ENCODE measurements at places on chromosomes 5 and 9.

- DNase-seq: no peak
These were observed 1.8 kb downstream of the PTBP3 start for GRCh38 chr9:112331674-112331952.

- DNase-seq: no peak
These were observed 190.8 kb upstream of the HAPLN1 start for GRCh38 chr5:83911367-83911919.

DNA sequence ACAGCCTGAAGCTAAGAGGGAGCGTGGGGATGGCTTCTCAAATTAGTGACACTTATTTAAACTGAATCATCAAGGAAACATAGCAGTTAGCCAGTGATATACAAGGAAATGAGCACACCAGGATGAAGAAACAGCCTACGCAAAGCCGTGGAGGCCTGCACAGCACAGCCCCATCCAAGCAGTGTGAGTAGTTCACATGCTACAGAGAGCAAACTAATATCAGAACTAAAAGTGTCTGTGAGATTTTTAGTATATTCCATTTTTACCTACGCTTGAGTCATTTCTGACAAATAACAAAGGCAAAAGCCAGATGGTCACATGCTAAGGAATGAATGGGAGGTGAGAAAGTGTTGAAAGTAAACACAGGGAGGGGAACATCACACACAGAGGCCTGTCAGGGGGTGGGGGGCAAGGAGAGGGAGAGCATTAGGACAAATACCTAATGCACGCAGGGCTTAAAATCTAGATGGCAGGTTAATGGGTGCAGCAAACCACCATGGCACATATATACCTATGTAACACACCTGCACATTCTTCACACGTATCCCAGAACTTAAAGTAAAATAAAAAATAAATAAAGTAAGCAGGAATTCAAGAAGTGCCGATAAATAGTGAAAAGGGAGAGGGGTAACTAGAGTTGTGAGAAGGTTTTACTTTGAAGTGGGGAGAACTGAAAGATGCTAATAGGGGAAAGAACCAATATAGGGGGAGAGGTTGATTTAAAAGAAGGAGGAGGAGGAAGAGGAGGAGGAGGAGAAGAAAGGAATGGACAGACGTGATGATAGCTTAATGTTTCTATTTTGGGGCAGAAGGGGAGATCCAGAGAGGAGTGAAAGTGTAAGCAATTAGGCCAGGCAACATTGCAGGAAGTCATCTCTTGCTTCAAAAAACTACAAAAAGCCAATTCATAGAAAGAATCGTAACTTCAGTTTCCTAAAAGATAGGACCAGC, 100.9 kb upstream of the PTGER4 start:
- DNase-seq: no peak

DNA sequence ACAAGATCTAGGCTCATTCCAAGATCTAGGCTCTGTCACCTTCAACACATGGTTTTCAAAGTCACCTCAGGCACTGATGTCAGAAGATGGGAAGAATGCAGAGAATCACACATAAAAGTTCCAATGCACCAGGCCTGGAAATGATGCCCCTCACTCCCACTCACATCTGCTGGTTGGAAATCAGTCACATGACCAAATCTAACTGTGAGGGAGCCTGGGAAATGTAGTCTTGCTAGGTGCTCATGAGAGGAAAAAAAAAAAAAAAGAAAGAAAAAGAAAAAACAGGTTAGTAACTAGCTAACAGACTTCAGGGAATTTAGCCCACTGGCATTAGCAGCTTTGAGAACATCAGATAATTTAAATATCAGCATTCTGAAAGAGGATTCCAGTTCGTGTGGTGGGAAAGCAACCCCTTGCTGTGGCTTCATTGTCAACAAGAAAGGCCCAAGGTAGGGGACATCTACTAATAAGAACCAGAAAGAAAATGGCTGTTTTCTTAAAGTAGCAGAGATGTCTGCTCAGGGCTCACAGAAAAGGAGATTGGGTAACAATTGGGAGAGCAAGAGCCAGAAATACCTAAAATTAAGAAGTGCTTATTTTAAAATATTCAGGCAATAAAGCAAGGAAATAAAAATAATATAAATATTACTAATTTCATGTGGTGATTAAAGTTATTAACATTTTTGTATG, 614.3 kb downstream of the ACTL7B start:
- no peak for DNase-seq

DNA sequence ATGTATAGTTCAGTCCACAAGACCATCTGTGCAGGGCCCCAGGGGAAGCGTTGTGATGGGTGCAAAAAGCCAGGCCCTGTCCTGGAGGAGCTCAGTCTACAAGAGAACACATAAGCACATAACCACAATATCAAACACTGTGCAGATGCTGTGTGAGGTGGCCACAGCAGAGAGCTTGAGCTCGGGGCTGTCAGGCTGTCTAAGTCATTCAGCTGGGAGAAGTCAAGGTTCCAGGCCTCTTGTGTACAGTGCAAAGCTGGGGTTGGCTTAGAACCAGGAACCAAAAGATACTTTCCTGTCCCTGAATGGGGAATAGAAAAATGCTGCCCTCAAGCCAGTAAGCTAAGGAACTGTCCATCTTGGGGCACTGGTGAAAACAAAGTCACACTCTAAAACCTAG, 75.0 kb downstream of the PRDM6 start:
- no peak for DNase-seq

GRCh38 chr9:110334871-110335270, 2.8 kb downstream of the TXNDC8 start:
- DNase-seq: no peak

- no peak for DNase-seq
These were observed 7.2 kb upstream of the ARRDC3 start for GRCh38 chr5:91390268-91390667.

DNA sequence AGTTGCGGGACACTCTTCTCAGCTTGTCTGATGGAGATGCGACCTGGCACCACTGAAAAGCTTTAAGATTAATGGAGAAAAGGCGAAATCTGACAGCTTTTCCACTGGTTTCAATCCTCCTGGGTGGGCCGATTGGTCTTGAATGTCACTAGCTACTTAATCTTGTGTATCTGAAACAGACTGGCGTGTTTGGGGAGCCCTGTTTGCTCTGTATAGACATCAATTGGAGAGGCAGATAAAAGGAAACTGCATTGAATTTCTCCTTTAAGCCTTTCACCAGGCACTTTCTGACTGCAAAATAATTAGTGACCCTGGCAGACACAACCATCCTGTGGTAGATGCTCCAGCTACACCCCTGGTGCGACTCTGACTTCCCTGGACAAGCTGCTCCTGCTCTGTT, 224.2 kb downstream of the NDUFS4 start:
- DNase-seq: no peak

DNA sequence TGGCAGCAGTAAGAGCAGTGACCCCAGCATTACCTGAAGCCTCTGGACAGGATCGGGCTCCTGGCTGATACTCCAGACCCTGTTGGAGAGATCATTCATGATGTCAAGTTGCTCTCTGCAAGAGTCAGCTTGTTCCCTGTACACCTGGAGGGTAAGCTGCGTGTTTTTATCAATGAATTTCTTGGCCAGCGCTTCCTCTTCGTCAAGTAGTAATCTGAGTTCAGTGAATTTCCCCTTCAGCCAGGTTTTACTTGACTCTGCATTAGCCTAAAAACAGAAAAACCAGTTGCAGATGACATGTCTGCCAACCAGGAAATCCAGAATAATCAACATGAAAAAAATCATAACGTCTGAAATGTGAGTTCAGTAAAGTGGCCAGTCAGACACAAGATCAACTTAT, 19.1 kb downstream of the TRIM14 start:
- DNase-seq: no peak

DNA sequence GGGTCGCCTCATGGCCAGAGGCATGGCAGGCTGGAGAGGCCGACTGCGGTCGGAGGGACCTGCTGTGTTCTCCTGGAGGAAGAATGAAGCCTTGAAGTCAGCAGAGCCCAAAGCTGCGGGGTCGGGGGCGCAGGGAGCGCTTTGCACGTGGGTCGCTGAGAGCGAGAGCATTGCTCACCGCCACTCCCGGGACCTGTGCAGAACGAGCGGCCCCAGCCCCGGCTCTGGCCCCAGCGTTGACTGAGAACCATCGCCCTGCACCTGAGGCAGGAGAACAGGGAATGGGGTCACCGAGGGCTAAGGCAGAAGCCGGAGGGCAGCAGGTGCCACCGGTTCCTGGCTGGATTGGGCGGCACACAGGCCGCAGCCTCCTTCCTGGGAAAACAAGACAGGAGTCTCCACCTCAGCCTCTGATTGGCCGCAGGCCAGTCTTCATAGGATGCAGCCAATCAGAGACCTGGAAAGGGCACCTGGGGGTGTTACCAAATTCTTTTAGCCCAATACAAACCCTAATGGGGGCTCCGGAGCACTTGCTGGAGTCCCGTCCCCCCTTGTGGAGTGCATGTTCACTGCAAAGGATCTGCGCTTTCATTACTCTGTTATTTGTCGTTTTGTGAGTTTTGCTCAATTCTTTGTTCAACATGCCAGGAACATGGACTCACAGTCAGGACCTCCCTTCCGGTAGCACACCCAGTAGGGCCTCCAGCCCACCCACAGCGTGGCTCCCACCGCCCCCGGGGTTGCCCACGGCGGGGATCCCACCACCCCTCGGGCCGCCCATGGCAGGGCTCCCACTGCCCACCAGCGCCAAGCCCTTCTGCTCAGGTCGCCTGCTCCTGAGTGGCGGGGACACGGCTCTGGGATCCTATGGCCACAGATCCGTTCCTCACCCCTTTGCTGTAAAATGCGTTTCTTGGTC, 24.7 kb upstream of the SLC6A19 start:
- peak; percentile 23 for DNase-seq

DNA sequence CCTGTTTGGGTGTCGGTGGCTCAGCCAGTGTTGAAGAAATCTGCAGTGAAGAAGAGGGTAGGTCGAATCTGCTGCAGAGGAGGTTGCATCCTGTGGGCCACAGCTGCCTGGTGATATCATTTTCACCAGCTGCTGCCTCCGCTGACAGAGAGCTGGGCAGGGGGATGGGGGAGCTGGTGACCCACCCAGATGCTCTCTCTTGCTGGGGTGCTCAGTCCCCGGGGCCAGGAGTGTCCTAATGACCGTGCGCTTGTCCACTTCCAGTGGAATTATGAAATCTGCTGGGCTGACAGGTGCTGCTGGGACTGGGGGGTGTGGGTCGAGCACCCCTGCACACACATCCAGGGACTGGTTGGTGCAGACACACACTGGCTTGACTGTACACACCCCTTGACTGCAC, 83.2 kb upstream of the IRX4 start:
- no peak for DNase-seq

- no peak for DNase-seq
These were observed 2.6 kb upstream of the UBE2QL1 start for GRCh38 chr5:6446042-6446441.

DNA sequence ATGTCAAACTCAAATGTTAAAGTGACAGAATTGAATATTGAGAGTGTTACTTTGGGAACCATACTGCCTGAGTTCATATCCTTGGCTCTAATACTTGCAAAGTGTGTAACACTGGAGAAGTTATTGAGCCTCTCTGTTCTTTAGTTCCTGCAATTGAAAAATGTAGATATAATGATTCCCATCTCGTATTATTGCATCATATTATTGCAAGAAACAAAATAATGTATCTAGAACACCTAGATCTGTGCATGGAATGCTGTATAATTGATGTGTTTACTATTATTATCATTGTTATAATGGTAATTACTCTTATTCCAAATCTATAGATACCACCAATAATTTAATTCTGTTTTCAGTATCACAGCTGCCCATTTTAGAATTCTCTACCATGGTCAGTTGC, 310.3 kb downstream of the GABRG2 start:
- DNase-seq: no peak

DNA sequence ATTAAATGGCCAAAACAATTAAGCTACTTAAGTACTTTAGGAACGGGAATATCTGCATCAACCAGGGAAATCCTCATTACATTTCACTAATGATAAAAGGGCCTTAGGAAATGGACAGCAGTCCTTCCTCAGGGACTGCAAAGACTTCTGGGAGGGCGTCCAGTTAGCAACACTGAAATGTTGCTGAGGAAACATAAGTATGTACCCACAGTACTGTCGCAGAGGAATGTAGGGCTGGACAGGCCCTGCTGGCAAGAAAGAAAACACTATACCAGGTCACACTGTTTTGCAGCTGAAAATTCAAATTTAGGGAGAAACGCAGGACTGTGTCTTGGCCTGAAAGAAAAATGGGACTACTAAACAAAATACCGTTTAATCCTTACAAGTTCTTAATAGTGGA, 1.3 kb downstream of the C5orf15 start:
- DNase-seq: peak; percentile 48

Measured in astrocyte of the hippocampus (primary cell).